ENCODE measurements at places on chromosomes 3 and 15. TPM values are rescaled to one million over a fixed set of nuclear protein-coding genes. Genes with fewer than 3 reads are reported as not detected.

The MYRIP gene
- total RNA-seq: 12.7 TPM

The KLHL40 gene
- not detected for total RNA-seq

The CPLX3 gene
- total RNA-seq: not detected

GRCh38 chr3:50673931-50674330 is 796 bp upstream of the DOCK3 start:
- DNase-seq: no peak

- no peak for DNase-seq
Observed at GRCh38 chr3:127860211-127860696, 37.9 kb upstream of the MGLL start.

DNA sequence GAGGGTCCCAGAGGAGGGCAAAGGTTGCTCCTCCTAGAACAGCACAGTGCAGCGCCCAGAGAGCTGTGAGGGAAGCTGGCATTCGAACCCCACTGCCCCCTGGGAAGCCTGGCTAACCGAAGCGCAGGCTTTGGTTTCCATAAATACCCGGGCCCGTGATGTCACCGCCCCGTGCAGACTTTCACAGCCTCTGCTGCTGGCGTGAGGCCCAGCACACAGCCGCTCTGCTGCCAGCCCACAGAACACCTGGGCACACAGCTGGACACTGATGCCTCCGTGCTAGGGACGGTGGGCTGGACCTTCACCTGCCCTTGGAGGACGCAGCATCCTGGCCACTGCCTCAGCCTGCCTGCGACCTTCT is 1.0 kb downstream of the IQSEC1 start:
- DNase-seq: no peak

DNA sequence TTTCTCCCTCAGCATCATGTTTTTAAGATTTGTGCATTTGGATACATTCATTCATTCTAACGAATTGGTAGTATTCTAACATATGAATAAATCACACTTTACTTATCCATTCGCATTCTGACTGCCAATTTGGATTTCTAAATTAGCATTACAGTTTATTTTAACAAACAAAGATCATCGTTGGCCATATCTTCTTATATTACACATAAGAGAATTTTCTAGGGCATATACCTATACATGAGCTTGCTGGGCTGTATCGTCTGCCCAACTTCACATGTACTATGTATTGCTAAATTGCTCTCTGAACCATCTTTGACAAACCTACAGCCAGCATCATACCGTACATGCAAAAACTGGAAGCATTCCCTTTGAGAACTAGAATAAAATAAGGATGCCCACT is 265.8 kb upstream of the PPP2R3A start:
- DNase-seq: no peak

DNA sequence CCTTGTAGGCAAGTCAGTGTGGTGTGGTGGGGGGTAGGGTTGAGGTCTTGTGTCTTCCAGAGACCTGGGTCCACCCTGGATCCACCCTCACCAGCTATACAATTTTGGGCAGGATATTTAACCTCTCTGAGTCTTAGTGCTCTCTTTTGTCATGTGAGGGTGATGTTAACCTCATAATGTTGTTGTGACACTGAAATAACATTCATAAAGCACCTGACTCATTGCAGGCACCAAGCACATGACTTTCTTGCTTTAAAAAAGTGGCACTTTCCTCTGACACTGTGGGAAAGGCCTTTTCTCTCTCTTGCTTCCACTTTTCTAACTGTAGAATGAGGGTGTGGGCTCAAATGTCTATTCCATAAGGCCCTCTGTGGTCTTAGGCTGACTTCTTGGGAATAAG is 75.5 kb downstream of the SCN10A start:
- no peak for DNase-seq

- no peak for DNase-seq
Observed at GRCh38 chr3:55579496-55579895, 92.4 kb upstream of the WNT5A start.

- no peak for DNase-seq
Observed at GRCh38 chr3:41297750-41298149, 98.4 kb downstream of the CTNNB1 start.

GRCh38 chr15:61318301-61318700 is 89.2 kb upstream of the RORA start:
- DNase-seq: no peak

DNA sequence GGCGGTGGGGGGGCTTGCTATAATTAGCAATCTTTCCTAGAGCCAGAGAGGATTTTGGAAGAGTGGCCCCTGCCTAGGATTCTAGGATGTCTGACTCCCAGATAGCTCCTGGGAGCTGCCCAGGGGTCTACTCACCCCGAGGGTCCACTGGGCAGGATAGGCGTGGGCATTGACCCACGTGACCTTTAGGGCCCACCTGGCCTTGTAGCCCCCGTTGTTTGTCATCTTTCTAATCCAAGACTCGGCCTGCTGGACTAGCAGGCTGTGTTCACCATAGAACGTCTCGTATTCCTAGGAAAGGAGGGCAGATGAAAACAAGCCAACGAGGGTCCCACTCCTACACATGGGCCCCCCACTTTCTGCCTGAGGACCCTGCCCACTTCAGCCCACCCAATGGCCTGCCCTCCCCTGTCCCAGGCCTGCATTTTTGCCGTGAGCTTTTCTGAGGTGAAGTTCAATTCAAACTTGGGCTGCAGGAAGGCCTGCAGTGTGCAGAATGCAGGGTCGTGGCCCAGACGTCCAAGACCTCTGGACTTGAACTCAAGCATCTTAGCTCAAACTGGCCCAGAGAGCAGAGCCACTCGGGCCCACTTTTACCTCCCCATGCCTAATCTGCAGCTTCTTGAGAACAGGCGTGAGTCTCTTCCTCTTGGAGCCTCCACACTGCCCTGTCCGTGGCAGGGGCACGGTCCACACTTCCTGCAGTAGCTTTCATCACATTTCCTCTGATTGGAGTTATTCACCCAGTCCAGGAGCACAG is 41.5 kb downstream of the MUC4 start:
- DNase-seq: no peak

DNA sequence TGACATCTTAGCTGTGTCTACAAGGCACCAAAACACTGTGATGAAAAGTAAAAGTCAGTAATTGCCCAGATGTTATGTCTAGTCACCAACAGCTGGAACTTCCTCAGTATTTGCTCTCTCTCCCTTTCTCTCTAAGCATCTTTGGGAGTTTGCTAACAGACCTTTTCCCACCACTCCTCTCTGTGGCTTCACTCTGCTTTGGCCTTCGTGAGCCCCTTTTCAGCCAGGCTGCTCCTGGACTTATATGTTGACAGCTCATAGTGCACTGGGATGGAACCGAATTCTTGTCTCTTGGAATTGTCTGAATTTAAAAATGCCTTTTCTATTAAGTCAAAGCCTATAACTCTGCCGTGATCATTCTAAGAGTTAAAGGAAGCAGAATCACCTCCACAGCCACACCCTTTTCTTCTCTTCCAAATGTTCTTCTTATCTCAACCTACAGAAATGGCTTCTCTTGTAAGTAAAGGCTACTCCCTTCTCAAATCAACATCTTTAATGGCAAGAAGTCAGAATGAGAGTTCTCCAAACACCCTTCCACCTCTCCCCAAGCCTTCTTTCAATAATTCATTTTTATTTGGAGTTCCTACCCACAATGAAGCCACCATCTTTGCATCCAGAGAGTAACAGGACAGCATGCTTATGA is 17.2 kb upstream of the FOXP1 start:
- no peak for DNase-seq

Measured in left lobe of liver (tissue), 2 donors.